ENCODE measurements at places on chromosomes 11 and 22.
A peak's percentile ranks its signal among the peaks of the same experiment; 100 is the strongest.

- no peak for DNase-seq
These were observed 3.4 kb downstream of the ELF5 start for GRCh38 chr11:34510218-34510617.

GRCh38 chr11:46117842-46118241, 3.4 kb downstream of the PHF21A start:
- no peak for DNase-seq

DNA sequence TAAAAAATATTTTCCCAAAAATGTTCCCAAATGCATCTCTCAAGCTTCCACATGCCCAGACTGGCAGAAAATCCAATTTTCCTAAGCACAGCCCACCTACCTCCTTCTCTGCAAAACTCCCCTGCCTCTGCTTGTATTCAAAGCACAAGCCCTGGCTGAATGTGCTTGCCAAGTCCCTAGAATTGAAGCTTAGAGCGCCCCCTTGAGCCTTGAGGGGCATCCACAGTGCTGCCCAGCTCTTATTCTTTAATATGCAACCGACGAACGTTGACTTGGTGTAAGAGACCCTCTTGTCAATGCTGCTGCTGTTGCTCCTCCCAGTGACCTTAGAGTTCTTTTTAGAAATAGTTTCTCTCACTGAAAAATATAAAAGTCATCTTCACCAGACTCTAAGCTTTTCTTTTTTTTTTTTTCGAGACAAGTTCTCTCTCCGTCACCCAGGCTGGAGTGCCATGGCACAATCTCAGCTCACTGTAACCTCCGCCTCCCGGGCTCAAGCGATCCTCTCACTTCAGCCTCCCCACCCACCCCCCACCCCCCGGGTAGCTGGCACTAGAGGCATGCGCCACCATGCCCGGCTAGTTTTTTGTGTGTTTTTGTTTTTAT, 63.5 kb upstream of the CAPRIN1 start:
- peak; percentile 86 for DNase-seq

- no peak for DNase-seq
These were observed 249.0 kb downstream of the CADM1 start for GRCh38 chr11:115255006-115255762.

GRCh38 chr11:86174101-86175046, 70.2 kb upstream of the EED start:
- no peak for DNase-seq

- DNase-seq = no peak
These were observed 1.5 kb downstream of the IL17RA start for GRCh38 chr22:17086296-17086695.

- no peak for DNase-seq
These were observed 17.7 kb downstream of the PAMR1 start for GRCh38 chr11:35507688-35508087.

- peak; percentile 77 for DNase-seq
These were observed 138.5 kb upstream of the NCAM1 start for GRCh38 chr11:112822478-112823274.

- DNase-seq = peak; percentile 44
These were observed 2.1 kb downstream of the CERK start for GRCh38 chr22:46735747-46736608.

DNA sequence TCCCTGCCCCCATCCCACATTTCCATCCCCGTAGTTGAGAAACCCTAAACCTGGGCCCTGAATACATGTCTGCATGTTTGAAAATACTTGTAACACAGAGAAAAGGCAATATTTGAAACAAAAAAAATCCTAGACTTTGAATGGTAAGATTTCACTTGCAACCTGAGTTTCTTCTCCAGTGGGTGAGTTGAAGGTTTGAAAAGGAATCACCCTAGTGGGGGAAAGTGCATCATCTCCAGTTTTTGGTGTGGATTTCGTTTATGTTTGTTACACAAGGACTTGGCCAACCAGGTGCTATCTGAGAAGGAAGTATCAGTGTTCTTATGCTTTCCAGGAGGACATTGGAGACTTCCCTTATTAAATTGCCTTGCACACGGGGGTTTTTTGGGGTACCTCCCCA, 90.4 kb downstream of the ABTB2 start:
- DNase-seq = no peak

- peak; percentile 12 for DNase-seq
These were observed 10.6 kb upstream of the CARD10 start for GRCh38 chr22:37529652-37530345.

GRCh38 chr11:76626921-76627401, 43.6 kb downstream of the LRRC32 start:
- DNase-seq = no peak

GRCh38 chr11:101345891-101346290, 216.3 kb upstream of the PGR start:
- no peak for DNase-seq

GRCh38 chr11:62922653-62923431, 1.7 kb upstream of the CHRM1 start:
- DNase-seq = peak; percentile 39

DNA sequence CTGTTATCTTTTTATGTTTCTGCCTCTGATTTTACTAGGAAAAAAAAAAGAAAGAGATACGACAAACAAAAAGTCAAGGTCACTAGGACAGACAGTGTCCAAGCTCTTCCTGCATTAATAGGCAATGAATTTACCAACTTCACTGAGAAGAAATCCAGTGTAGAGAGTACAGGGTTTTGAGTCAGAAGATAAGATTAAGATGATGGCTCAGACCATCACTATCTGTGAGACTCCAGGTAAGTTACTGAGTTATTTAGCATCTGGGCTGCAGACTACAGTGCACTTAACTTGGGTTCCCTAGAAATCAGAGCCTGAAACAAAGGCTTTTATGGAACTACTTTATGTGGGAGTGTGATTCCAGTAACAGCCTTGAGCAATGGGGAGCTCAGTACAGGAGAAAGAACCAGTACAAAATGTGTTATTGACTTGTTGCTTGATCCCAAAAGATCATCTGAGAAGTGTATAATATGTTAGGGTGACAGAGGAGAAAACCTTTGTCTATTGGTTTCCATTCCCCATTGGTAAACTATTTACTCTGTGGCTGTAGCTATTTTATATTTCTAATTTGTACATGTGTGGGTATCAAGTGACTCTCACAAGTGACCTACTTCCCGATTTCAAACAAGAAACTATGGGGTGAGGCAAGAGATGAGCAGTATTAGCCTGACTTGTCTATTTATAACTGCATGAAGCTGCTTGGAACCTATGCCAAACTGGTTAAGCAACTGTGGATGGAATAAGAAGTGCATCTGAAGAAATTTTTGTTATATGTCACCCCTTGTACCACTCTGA, 395.8 kb downstream of the RAB38 start:
- no peak for DNase-seq

GRCh38 chr11:66625041-66625751, 8.8 kb downstream of the RBM14 start:
- no peak for DNase-seq

GRCh38 chr11:7004482-7004881, 15.7 kb downstream of the ZNF214 start:
- DNase-seq = peak; percentile 5

DNA sequence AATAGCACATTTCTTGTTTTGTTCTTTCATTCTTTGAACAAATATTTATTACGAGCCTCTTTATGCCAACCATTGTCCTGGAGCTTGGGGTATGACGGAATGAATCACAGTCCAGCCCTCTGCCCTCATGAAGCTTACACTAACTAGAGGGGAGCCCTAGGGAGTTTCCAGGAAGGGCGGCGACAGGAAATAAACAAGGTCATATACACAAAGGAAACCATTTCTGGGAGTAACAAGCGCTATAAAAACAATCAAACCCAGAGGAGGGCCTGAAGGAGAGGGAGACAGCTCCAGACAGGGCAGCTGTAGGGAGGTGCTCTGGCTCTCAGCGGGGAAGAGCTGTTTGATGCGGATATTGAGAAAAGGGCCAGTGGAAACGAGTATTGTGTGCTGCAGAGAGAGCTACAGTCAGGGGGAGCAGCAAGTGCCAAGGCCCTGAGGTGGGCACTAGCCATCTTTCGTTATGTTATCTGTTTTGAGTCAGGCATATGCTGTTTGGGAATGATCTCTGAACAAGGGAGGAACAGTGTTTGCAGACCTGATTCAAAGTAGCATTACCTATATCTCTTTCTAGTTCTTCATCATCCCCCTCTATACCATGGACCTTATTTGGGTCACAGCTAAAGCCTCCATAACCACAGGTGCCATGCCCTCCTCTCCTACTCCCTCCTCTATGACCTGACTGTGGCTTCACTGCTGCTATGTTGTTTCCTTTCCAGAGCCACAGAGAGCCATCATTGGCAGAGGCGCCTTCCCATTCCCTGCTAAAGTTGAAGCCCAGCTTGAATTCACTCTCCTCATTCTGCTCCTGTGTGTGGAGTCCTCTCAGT, 15.3 kb upstream of the ZBTB16 start:
- no peak for DNase-seq

DNA sequence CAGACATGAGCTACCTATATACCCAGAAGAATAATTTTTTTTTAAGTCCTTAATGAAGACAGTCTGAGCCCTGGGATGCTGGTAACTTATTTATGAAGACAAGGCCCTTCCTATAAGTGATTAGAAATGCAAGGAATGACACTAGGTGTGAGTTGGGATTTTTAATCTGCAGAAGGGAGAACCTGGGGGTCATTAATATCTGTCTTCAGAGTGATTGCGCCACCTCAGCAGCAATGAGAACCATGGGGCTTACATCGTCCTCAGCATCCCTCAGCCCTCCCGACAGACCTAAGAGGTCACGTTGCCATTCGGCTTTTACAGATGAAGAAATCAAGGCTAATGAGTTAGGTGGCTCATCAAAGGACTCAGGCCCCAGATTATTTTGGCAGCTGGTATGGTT, 55.6 kb downstream of the MCM5 start:
- no peak for DNase-seq

GRCh38 chr11:108571001-108571400, 22.6 kb downstream of the EXPH5 start:
- DNase-seq = no peak

DNA sequence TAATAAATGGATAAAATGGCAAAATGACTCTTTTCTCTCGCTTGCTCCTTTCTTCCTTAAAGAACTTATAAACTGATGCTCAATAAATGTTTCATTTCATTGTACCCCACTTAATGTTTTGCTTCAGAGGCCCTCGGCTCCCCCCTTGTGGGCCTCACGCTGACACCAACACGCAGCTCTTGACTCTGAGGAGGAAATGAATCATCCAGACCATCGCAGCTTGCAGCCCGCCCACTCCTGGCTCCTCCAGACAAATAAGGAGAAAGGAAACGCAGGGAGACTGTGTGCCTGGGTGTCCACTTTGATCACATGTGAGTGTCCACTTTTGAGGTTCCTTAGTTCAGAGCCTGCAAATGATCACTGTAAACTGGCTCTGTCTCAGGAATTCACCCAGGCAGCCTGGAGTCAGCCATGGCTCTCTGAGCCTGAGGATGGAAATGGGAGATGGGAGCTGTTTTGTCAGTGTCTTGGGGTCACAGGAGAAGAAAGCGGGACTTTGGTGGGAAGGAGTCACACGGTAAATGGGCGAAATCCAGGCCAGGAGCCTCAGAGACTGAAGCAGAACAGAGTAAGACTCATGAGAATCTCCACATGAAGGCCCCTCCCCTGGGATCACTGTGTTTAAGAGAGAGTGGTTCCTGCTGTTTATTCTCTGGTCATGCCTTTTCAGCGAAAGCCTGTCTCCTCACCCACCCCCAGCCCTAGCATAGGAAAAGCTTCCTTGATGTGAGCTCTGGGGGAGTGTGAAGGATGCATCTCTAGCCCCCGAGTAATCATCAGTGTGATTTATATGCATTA, 96.5 kb downstream of the CWC15 start:
- DNase-seq = peak; percentile 97

- DNase-seq = no peak
These were observed 387.6 kb upstream of the DDI1 start for GRCh38 chr11:103648670-103649400.

- DNase-seq = no peak
These were observed 1296.3 kb downstream of the LRRC4C start for GRCh38 chr11:40162901-40163883.

- no peak for DNase-seq
These were observed 9.0 kb upstream of the KCNQ1OT1 start for GRCh38 chr11:2708757-2709281.

GRCh38 chr22:39491696-39492095, 10.4 kb upstream of the MIEF1 start:
- DNase-seq = no peak

DNA sequence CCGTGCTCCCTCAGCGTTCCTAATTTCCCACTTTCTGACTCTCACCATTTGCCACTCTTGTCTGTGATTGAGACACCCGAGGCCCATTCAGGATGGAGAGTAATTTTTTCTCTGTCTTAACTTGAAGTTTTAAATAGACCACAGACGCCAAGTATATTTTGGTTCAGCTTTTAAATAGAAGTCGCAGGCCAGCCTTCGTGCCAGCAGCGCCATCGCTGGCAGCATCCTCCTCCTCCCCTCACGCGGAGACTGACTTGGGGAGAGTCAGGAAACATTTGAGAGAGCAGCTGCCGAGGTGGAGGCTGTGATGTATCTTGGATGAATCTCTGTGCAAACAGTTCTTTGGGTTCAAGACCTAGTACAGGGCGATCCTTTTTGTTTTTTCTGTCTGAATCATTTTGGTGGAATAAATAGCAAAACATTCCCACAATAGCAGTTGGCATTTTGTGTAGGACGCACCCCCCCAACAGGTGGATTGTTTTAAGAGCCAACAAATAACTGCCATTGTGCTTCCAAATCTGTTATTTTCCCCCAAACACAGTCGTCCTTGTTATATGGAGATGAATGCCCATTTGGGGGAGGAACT, 889 bp upstream of the DMC1 start:
- peak; percentile 64 for DNase-seq

DNA sequence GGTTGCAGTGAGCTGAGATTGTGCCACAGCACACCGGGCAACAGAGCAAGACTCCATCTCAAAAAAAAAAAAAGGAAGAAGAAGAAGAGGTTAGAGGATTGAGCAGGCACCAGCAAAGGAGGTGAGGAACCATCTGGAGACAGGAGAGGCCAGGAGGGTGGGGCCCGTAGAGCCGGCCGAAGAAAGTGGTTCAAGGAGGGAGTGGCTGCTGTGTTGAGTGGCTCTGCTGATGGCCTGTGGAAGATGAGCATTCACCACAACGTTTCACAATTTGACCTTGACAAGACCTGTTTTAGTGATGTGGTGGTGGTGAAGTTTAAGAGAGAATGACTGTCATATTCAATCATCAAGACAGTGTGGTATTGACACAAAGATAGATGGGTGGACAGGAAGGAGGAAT, 6.8 kb upstream of the CTSD start:
- no peak for DNase-seq

DNA sequence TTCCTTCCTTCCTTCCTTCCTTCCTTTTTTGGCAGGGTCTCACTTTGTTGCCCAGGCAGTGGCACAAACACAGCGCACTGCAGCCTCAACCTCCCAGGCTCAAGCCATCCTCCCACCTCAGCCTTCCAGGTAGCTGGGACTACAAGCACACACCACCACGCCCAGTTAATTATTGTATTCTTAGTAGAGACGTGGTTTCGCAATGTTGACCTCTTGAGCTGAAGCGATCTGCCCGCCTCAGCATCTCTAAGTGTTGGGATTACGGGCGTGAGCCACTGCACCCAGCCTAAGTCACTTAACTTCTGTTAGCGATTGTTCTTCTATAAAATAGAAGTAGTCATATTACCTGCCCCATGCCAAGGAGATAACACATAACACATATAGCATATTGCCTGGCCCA, 2.8 kb upstream of the SYTL2 start:
- peak; percentile 30 for DNase-seq

- DNase-seq = no peak
These were observed 7.9 kb downstream of the PCSK7 start for GRCh38 chr11:117223741-117224689.

- peak; percentile 71 for DNase-seq
These were observed 545 bp downstream of the FEN1 start for GRCh38 chr11:61793083-61793828.

GRCh38 chr22:48488149-48488551, 1339.5 kb downstream of the BRD1 start:
- no peak for DNase-seq

- no peak for DNase-seq
These were observed 6.9 kb downstream of the IRF7 start for GRCh38 chr11:608791-609251.

Data from DMS53 (cell line).